ENCODE measurements at places on chromosomes 5 and 9. TPM values are rescaled to one million over a fixed set of nuclear protein-coding genes. Genes with fewer than 3 reads are reported as not detected.
A peak's percentile ranks its signal among the peaks of the same experiment; 100 is the strongest.

RANBP17 gene
- 9.9 TPM for total RNA-seq

TRPM6 gene
- total RNA-seq = 0.32 TPM

- DNase-seq = peak; percentile 100
Measured at GRCh38 chr5:134225780-134226440, at the start of gene PPP2CA. Gene PPP2CA, minus strand, starts transcription at chr5:134226073. Its CDS starts 212 bp downstream, at chr5:134225861.

DNA sequence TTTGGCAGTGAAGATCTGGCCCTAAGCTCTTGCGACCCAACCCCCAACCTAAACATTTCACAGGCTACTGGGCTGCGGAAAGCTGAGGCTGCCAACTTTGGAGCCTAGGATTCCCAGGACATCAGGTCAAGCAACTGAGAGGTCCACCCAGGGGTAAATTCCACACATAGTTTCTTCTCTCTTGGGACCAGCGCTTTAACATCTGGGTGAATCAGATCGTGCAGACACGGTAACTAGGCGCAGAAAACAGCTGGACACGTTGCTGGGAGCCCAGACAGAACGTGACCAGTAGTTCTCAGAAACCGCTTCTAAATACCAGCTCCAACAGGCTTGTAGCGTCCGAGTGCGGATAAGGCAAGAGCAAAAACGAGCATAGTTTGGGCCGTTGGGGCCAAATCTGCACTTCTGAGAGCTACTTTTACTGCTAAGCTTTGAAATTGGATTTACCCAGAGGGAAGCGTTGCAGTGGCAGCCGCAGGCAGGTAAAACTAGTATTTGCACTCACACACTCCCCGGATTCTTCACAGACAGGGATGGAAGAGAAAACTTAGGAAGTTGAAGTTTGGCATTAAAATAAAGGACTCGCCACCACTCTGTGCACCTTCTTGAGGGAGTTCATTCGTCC is 11.8 kb downstream of the ITGA1 start:
- no peak for DNase-seq

DNA sequence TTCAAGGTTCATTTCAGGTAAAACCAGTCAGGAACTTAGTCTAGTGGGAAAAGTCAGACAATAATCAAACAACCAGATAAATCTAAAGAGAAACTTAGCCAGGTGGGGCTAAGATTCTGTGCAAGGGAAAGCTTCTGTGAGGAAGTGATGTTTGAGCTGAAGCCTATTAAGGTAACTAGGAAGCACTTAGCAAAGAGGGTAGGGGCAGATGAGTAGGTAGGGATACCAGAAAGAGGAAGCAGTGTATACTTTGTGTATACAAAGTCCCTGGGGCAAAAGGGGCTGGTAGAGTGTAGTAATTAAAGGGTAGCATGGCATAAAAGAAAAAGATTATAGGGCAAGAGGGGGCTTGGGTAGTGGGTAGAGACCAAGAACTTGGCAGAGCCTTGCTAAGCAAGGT is 3.6 kb upstream of the SPATA24 start:
- DNase-seq = no peak

GRCh38 chr9:38119560-38120236 is 50.7 kb upstream of the SHB start:
- DNase-seq = no peak

- no peak for DNase-seq
Measured at GRCh38 chr5:91281401-91281800, 101.7 kb downstream of the ARRDC3 start.

DNA sequence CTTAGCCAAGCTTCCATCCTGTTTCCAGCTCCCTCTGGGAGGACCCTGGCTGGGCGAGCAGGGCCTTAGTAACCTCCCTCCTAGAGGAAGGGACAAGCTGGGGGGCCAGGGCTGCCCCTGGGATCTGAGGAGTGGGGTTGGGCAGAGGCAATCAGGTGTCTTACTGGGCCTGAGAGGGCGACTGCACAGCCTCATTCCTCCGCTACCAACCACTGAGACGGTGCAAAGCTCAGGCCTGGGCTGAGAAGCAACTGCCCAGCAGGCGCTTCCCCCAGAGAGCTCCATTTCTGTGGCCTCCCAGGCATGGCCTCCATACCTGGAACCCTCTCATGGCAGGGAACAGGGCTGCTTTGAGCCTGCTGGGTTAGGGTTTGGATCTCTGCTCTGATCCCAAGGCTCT is 18.8 kb upstream of the GFPT2 start:
- no peak for DNase-seq

Measured in cardiac septum (tissue), 1 donor.